CD4-positive, alpha-beta T cell treated with Interleukin-17A for 1 hour (primary cell): ENCODE measurements at places on chromosomes 4 and X.

DNA sequence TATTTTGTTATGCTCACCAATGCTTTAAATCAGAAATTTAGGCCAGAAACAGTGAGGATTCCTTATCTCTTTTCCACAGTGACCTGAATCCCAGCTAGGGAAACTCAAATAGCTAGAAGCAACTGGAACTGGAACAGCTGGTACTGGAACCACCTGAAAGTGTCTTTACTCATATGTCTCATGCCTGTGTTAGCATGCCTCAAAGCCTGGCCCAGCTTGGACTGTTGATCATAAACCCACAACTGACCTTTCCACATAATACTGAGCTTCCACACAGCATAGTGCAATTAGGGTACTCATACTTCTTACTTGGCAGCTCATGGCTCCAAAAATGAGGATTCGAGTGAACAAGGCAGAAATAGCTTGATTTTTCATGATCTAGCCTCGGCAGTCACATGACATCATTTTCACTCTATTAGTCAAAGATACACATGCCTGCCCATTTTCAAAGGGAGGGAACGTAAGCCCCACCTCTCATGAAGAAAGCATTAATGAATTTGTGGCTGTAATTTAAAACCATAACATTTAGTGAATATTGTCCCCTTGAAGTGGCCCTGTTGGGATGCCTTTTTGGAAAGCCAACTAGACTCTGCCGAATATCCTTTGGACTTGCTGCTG is 80.8 kb upstream of the ACSL1 start:
- DNase-seq, result no peak

GRCh38 chrX:110914281-110914680 is 118.7 kb upstream of the CHRDL1 start:
- no peak for DNase-seq

DNA sequence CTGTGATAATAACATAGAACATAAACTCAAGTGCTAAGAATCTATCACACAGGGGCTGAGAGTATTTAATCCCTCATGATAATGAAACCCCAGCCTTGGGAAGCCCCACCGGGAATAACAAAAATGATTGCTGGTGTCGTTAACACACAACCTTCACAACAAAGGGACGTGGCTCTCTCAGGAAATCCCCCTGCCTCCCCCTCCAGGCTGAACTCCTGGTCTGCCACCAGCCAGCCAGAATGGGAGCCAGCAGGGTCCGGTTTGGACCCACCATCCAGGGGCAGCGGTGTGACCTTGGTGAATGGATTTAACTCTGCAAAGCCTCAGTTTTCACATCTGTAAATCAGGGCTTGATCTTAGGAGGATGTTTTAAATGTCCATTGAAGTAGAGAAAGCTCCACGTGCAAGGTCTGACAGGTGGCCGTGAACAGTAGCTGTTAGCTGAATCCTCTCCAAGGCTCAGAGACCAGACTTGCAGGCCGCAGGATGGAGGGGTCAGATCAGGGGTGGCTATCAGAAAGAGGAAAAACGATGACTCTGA is 46.5 kb downstream of the ABLIM2 start:
- no peak for DNase-seq

- no peak for DNase-seq
Observed at GRCh38 chr4:122826079-122826527, 528 bp upstream of the FGF2 start.

DNA sequence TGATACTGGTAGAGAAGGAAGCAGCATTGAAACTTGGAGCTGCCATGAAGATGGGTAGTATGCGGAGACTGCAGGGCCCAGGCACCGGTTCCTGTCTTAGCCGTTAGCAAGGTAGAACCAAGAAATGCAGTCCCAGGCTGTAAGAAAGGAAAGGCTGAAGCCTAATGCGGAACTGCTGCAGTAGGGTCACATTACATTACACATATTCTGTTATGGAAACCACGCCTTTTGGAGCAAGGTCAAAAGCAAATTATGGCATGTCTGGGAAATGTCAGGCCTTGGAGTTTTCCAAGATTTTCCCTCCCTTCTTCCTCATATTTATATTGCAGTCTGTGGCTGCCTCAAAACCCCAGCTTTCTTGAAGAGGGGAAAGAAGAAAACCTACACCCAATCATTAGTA is 204.8 kb upstream of the RASGEF1B start:
- DNase-seq, result no peak

GRCh38 chr4:18914182-18914581 is 892.6 kb upstream of the LCORL start:
- DNase-seq, result no peak

GRCh38 chr4:38582889-38583470 is 81.0 kb upstream of the KLF3 start:
- DNase-seq, result peak; percentile 40

DNA sequence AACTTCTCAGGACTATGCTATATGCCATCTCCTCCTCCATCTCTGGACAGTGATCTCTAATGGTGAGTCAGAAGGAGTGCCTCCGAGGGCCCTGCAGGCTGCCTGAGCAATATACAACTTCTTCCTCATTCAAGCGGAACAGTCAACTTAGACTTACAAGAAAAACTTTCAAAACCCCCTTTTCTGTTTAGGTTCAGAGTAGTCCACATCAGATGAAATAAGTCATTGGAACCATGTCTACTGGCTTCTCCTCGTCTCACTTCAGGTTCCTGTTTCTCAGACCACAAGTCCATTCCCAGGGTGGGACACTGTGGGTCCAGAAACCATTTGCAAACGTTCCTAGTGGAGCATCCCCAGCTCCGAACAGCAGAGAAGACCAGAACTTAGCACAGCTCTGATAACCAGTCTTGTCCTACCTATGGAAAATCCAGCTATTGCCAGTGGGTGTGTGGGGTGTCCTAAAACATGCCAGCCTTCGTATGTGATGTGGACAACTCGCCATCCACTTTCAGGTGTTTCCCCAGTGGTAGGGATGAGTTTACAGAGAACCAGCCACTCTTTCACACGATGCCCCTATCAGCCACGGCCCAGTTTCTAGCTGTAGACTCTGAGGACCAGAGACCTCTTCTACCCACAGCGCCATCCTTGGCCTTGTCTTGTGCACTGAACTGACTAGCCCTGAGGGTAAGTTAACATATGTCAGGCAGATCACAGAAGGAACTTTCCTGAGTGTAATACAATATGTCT is 32.7 kb upstream of the NKRF start:
- no peak for DNase-seq

- no peak for DNase-seq
Observed at GRCh38 chrX:53571494-53571893, 115.0 kb downstream of the HUWE1 start.

- no peak for DNase-seq
Observed at GRCh38 chr4:79983431-79983830, 89.6 kb downstream of the ANTXR2 start.

GRCh38 chrX:119607018-119607389 is 780 bp upstream of the NKRF start:
- DNase-seq, result no peak

DNA sequence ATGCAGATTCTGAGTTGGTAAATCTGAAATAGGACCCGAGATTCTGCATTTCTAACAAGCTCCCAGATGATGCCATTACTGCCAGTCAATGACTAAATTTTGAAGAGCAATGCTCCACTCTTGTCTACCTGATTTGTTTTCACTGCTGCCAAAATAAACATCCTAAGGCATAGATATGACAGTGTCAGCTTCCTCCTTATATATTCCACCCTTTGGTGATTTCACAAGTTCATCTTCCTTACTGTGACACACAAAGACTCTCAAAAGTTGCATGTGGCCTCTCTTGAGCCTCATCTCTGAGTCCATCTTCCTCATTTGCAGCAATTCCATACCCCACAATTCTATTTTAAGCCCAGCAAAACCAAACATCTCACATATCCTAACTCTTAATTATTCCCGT is 110.9 kb downstream of the FBXW7 start:
- no peak for DNase-seq
